Brain microvascular endothelial cell (primary cell): ENCODE measurements at places on chromosomes 5 and 9.
A peak's percentile ranks its signal among the peaks of the same experiment; 100 is the strongest.

- peak; percentile 56 for DNase-seq
These were observed 32.6 kb upstream of the TMOD1 start for GRCh38 chr9:97468658-97469448.

GRCh38 chr9:78562021-78562420, 265.1 kb downstream of the PSAT1 start:
- DNase-seq, result peak; percentile 32

- no peak for DNase-seq
These were observed 56.2 kb upstream of the TRAF1 start for GRCh38 chr9:120982836-120983235.

GRCh38 chr5:8944005-8944404, 601.9 kb downstream of the SEMA5A start:
- DNase-seq, result peak; percentile 42

- DNase-seq, result peak; percentile 3
These were observed 23.8 kb upstream of the TRPM3 start for GRCh38 chr9:71145179-71145578.

- no peak for DNase-seq
These were observed 143.6 kb downstream of the PDE4D start for GRCh38 chr5:59749782-59750520.

- DNase-seq, result peak; percentile 97
These were observed 131.5 kb upstream of the OTULINL start for GRCh38 chr5:14450018-14450524.

- no peak for DNase-seq
These were observed 147.5 kb downstream of the CAAP1 start for GRCh38 chr9:26745111-26745510.

DNA sequence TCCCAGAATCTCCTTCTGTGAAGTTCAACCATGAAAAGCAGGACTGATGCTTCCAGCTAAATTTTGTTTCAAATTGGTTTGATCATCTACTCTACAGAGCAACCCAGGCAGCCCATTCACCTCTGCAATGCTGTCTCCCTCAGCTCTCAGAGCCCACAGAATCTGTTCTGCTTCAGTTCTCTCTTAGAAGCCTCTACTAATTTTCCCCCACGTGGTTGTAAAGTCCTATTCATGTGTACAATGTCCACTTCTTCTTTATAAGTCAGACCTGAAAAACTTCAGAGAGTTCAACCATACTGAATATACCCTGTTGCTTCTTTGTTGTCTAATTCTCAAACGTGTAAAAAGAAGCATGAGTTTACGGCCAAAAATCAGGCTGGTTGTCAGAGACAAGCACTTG, 21.3 kb upstream of the FAM13B start:
- DNase-seq, result no peak

DNA sequence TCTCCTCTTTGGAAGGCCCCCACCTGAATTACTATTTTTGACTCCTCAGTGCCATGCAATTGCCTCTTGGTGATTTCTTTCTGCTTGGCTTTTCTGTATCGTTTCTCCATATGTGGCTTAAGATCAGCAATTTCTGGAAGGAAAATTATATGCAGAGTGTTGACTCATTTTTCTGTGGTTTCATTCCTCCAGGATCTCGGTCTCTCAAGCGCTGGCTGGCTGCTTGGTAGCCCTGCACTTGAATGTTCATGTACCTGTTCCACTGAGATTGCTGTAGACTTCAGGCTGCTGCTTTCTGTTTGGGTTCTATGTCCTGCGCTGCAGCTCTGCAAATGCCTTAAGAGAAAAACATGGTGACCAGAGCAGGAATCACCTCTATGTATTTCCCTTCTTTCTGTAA, 77.6 kb downstream of the INIP start:
- DNase-seq, result no peak

DNA sequence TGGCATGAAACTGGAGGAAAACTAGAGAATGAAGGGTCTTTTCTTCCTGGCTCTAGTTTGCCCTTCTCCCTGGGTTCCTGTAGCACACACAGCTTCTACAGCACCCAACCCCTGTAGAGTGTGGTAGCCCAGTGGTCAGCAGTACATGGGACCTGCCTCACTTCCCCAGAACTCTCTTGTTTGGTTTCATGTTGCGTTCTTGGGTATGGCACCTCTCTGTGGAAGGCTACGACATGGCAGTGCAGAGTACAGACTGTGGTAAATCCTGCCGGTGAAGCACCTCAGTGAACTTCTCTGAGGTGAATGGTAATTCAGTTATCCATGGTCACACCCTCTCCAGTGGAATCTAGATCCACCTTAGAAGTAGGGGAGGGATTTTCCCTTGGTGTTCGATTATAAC, 105.5 kb downstream of the TLR4 start:
- no peak for DNase-seq
